ENCODE measurements at places on chromosomes 1 and 21.

DNA sequence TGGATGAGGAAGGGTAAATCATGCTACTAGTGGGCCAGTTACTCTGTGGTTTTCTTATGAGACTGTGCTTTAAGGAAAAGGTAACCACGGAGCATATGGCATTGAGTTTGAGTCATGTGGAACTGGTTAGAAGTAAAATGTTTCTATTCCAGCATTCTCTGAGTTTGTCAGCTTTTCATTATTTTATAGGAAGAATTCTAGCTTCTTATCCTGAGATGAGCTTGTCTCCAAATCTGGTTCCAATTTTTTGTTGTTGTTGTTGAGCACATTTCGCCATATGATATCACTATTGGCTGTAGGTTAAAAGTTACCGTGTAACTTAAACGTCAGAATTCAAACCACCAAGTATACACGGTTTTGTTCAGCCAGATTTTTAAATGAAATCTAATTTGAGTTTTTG, 69.9 kb downstream of the ATF6 start:
- DNase-seq, result peak; percentile 25

DNA sequence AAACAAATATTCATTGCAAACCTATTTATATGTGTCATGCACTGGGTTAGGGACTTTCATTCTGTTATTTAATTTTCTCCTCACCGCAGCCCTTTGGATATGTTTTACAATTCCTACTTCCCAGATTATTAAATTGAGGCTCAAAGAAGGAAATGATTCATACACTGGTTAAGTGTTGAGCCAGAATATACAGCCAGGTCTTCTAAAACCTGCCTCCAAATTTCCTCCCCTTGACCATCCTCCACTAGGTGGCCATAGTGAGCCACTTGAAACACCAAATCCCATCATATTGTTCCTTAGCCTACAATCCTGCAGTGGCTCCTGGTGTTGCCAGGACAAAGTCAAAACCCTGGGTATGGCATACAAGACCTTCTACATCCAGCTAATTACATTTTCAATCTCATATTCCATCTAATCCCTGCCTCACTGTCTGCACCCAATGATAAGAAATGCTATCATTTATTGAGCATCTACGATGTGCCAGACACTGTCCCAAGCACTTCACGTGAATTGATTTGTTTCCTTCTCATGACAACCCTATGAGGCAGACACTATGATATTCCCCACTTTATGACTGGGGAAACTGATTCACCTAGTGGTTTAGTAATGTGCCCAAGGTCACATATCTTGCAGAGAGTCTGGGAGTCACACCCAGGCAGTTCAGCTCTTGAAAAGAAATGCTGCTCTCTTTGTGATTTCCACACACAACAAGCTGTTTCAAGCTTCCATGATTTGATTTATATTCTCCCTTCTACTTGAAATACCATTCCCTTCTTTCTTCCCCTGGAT, 23.6 kb upstream of the KIRREL1 start:
- DNase-seq, result peak; percentile 62

DNA sequence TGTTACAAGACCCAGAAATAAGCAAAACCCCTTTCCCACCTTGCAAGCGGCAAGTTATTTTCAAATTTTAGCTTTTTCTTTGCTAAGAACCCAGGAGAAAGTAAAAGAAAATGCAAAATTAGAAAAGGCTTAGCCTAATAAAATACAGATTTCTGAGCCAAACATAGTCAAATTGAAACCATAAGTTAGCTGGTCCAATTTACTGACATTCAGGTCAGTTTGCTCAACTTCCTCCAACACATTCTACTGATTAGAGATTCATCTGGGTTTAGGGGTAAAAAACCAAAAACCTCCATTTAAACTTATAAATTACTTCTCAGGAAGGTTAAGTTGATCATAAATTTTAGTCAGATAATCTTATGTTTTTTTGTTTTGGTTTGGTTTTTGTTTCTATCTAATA, 701.8 kb upstream of the CXADR start:
- no peak for DNase-seq

- DNase-seq, result peak; percentile 16
These were observed 28.0 kb upstream of the EVA1B start for GRCh38 chr1:36351227-36351977.
